Central memory CD8-positive, alpha-beta T cell (primary cell): ENCODE measurements at places on chromosomes 5 and 9.
A peak's percentile ranks its signal among the peaks of the same experiment; 100 is the strongest.

GRCh38 chr5:107900721-107901120 is 230.0 kb upstream of the EFNA5 start:
- no peak overlapping the region for H3K4me3 ChIP-seq
- no peak for DNase-seq
- no peaks in the 10 kb centered on the region for H3K27me3 ChIP-seq
- no peaks in the 10 kb centered on the region for H3K4me1 ChIP-seq

GRCh38 chr5:174412941-174413340 is 311.4 kb upstream of the MSX2 start:
- no peak for DNase-seq
- no peaks in the 10 kb centered on the region for H3K36me3 ChIP-seq

- no peak overlapping the region for H3K27ac ChIP-seq
- no peak overlapping the region for H3K4me3 ChIP-seq
- H3K27me3 ChIP-seq: no peaks in the 10 kb centered on the region
- peaks cover 8% of the 10 kb centered on the region for H3K36me3 ChIP-seq
- no peak for DNase-seq
Measured at GRCh38 chr5:72363166-72363802, 43.1 kb downstream of the PTCD2 start.

DNA sequence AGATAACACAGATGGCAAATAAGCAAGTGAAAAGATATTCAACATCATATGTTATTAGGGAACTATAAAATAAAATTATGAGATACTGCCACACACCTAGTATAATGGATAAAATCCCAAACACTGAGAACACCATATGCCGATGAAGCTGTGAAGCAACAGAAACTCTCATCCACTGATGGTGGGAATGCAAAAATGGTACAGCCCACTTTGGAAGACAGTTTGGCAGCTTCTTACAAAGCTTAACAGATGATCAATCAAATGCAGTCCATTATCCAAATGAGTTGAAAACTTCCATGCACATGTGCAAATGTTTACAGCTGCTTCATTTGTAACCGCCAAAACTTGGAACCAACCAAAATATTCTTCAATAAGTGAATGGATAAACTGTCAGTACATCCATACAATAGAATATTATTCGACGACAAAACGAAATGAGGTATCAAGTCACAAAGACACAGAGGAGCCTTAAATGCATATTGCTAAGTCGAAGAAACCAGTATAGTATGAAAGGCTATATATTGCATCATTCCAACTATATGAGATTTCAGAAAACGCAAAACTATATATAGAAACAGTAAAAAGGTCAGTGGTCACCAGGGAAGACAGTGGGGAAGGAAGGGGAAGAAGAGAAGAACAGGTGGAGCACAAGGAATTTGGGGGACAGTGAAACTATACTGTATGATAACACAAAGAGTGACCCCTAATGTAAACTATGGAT is 14.9 kb downstream of the PFDN1 start:
- peaks cover 2% of the 10 kb centered on the region for H3K36me3 ChIP-seq
- H3K4me1 ChIP-seq: peaks cover 34% of the 10 kb centered on the region
- no peak for DNase-seq

DNA sequence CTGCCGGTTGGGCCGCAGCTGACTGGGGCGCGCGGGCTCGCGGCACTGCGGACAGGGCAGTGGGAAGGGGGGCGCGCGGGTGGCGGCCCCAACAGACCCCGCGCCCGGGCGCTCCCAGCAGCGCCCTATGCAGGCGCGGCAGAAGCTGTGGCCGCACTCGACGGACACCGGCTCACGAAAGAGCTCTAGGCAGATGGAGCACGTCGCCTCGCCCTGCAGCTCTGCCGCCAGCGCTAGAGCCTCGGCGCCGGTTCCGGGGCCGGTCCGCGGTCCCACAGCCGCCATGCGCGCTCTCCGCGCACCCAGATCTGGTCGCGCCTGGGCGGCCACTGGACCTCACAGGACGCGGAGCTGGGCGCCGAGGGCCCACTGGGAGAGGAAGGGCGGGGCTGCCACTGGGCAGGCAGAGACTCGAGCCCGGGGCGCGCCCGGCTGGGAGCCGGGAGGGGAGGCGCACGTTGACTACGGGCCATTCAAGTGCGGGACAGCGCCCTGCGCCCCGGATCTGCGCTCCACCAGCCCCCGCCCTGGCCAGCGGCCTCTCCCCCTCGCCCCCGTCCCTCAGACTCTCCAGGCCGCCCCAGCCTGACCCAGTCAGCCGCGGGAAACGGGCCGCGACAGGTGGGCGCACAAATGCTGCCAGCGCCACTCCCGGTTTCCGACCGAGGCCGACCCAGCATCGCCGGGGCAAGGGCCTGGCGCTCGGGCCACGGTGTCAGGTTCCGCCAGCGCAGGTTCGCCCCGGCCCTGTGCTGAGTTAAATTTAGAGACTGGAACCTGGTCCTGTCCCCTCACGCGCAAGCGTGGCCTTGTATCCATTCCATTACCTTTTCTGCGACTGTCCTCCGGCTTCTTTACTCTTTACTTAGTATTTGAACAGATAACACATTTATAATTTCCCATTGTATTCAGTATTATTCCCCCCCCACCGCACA is at the start of gene TRIM7:
TRIM7 (minus strand) TSS at position 371 of the 935 bp plus-strand sequence; CDS start at position 285, 86 bp downstream.
- peaks cover 37% of the 10 kb centered on the region for H3K36me3 ChIP-seq
- peak within 1 kb of the TSS; percentile 92 for H3K4me3 ChIP-seq
- peaks cover 24% of the 10 kb centered on the region for H3K27me3 ChIP-seq
- H3K4me1 ChIP-seq: peaks cover 44% of the 10 kb centered on the region
- no peak for DNase-seq
- H3K27ac ChIP-seq: peak within 1 kb of the TSS; percentile 100

GRCh38 chr5:180099733-180100611 is 28.4 kb upstream of the RNF130 start:
- no peak for DNase-seq
- H3K27me3 ChIP-seq: peaks cover 55% of the 10 kb centered on the region
- H3K36me3 ChIP-seq: peaks cover 2% of the 10 kb centered on the region
- H3K4me1 ChIP-seq: no peaks in the 10 kb centered on the region
- H3K4me3 ChIP-seq: no peak overlapping the region

- no peak for DNase-seq
- H3K4me3 ChIP-seq: peak overlapping the region; percentile 91
- H3K36me3 ChIP-seq: peaks cover 11% of the 10 kb centered on the region
- H3K27ac ChIP-seq: no peak overlapping the region
Measured at GRCh38 chr5:139646912-139647505, 1.1 kb upstream of the CXXC5 start.

- H3K27ac ChIP-seq: no peak overlapping the region
- DNase-seq: peak; percentile 52
- H3K36me3 ChIP-seq: peaks cover 5% of the 10 kb centered on the region
- peaks cover 21% of the 10 kb centered on the region for H3K27me3 ChIP-seq
Measured at GRCh38 chr9:136122425-136123383, 4.0 kb upstream of the TMEM250 start.

GRCh38 chr5:170389550-170389892 is 354 bp upstream of the KCNMB1 start:
- H3K27me3 ChIP-seq: peaks cover 52% of the 10 kb centered on the region
- no peaks in the 10 kb centered on the region for H3K36me3 ChIP-seq
- H3K27ac ChIP-seq: no peak overlapping the region
- no peak overlapping the region for H3K4me3 ChIP-seq
- peaks cover 9% of the 10 kb centered on the region for H3K4me1 ChIP-seq

DNA sequence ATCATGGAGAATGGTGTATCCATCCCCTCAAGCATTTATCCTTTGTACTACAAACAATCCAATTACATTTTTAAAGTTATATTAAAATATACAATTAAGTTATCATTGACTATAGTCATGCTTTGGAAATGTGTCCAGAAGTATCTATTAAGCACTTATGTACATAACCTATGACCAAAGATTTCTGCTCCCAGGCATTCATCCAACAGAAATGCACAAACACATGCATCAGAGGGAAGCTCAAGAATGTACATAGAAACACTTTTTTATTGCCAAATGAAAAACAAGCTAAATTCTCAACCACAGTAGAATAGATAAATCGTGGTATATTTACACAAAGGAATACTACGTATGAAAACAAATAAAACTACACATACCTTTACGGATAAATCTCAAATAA is 700.5 kb upstream of the ZNF608 start:
- no peak for DNase-seq
- no peaks in the 10 kb centered on the region for H3K36me3 ChIP-seq
- H3K27me3 ChIP-seq: no peaks in the 10 kb centered on the region
- H3K4me1 ChIP-seq: no peaks in the 10 kb centered on the region
- no peak overlapping the region for H3K27ac ChIP-seq
- no peak overlapping the region for H3K4me3 ChIP-seq

DNA sequence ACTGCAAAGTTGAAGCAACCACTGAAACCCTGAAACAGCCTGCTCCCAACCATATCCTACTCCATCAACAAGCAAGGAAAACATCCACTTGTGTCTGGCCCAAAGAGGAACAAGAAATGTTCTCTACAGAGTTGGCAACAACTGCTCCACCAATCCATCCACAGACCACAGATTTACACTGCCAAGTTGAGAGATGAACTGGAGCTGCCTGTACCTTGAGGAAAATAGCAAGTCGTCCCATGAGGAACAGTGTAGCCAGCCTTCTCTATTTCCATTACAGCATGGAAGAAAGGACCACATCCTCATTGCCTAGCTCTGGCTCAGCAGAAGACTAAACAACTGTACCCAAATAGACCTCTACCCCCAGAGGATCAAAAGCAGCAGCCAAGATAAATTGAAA is 60.4 kb downstream of the DEPDC1B start:
- H3K4me1 ChIP-seq: no peaks in the 10 kb centered on the region
- no peak for DNase-seq
- no peaks in the 10 kb centered on the region for H3K36me3 ChIP-seq
- H3K27me3 ChIP-seq: no peaks in the 10 kb centered on the region

DNA sequence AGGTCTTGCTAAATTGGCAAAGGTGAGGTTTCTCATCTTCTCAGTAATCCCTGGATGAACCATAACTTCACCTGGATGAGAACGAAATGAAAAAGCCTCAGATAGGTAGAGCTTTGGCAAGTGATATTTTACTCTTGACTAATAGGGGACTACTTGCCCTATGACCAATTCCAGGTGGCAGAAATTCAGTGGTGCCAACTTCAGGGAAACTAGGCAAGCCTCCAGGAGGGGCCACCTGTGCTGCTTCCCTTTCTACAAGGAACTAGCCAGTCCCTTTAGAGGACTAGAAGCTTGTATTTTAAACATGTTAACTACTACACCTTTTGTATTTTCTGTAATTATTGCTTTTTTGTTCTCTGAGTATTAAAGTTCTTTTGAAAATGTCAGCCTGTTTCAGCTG is 169.0 kb upstream of the GRIA1 start:
- no peak overlapping the region for H3K4me3 ChIP-seq
- H3K27me3 ChIP-seq: no peaks in the 10 kb centered on the region
- no peak overlapping the region for H3K27ac ChIP-seq
- H3K36me3 ChIP-seq: peaks cover 2% of the 10 kb centered on the region

GRCh38 chr9:93172666-93173364 is 11.1 kb upstream of the WNK2 start:
- H3K27ac ChIP-seq: no peak overlapping the region
- no peaks in the 10 kb centered on the region for H3K36me3 ChIP-seq
- H3K4me3 ChIP-seq: no peak overlapping the region
- peaks cover 15% of the 10 kb centered on the region for H3K4me1 ChIP-seq
- H3K27me3 ChIP-seq: peaks cover 6% of the 10 kb centered on the region

GRCh38 chr5:116930616-116931015 is 356.0 kb upstream of the SEMA6A start:
- no peaks in the 10 kb centered on the region for H3K27me3 ChIP-seq
- no peak for DNase-seq
- H3K4me3 ChIP-seq: no peak overlapping the region
- no peak overlapping the region for H3K27ac ChIP-seq
- H3K4me1 ChIP-seq: no peaks in the 10 kb centered on the region
- H3K36me3 ChIP-seq: no peaks in the 10 kb centered on the region

- peaks cover 3% of the 10 kb centered on the region for H3K36me3 ChIP-seq
- H3K27me3 ChIP-seq: no peaks in the 10 kb centered on the region
- H3K4me3 ChIP-seq: no peak overlapping the region
- no peak for DNase-seq
Measured at GRCh38 chr9:100066539-100066938, 32.3 kb downstream of the ERP44 start.

DNA sequence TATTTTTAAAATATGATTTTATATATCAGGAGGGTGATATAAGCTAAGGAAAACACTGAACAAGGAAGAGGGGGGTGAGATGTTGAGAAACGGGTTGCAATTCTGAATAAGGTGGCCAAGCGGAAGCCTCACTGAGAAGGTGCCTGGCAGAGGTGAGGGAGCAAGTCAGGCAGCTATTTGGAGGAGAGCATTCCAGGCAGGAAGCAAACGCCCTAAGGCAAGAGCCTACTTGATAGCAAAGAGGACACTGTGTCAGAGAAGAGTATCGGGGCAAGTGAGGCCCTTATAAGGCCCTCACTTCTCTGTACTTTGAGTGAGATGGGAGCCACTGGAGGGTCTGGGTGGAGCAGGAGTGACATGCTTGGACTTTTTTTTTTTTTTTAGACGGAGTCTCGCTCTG is 8.0 kb upstream of the CTNNA1 start:
- H3K27me3 ChIP-seq: no peaks in the 10 kb centered on the region
- no peak for DNase-seq
- H3K4me3 ChIP-seq: no peak overlapping the region
- H3K36me3 ChIP-seq: peaks cover 2% of the 10 kb centered on the region

DNA sequence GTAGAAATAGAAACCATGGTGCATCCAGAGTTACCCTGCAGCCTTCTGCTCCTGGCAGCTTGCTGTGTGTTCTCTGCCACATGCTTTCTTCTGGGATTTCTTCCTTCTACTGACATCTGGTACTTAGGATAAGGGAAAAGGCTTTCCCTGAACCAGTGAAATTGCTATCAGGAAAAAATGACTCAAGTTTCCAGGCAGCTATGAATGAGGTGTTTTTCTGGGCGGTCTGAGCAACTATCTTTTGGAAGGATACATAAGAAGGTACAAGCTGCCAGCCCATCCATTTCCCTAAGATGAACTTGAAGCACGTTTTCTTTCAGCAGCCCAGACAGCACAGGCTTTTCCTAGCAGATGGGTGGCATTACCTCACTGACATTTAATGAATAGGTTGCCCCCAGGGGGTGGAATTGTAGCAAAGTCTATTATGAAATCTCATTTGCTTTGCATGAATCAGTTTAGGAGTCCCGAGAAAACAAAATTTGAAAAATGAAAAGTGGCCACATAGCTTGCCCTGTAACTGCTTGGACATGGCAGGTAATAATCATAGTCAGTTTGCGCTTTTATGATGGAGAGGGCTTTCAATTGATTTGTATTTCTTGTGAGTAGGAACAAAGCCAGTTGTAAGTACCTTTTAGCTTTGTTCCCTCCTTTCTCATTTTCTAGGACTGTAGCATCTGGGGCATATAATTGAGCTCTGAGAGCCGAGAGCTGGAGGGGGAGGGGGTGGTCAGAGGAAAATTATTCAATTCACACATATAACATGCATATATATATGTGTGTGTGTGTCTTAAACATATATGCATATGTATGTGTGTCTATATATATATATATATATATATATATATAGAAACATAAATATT is 108.5 kb downstream of the C9orf152 start:
- no peak overlapping the region for H3K27ac ChIP-seq
- no peak for DNase-seq
- peaks cover 2% of the 10 kb centered on the region for H3K36me3 ChIP-seq
- H3K4me3 ChIP-seq: no peak overlapping the region
- no peaks in the 10 kb centered on the region for H3K27me3 ChIP-seq

GRCh38 chr9:130183133-130183762 is 11.0 kb downstream of the NCS1 start:
- no peak overlapping the region for H3K27ac ChIP-seq
- H3K36me3 ChIP-seq: no peaks in the 10 kb centered on the region
- DNase-seq: no peak
- no peak overlapping the region for H3K4me3 ChIP-seq
- H3K4me1 ChIP-seq: no peaks in the 10 kb centered on the region

- H3K27me3 ChIP-seq: no peaks in the 10 kb centered on the region
- no peak for DNase-seq
- H3K4me1 ChIP-seq: peaks cover 4% of the 10 kb centered on the region
- H3K27ac ChIP-seq: no peak overlapping the region
- H3K4me3 ChIP-seq: no peak overlapping the region
Measured at GRCh38 chr9:132690696-132691095, 20.4 kb downstream of the GTF3C4 start.
